NCI-H774 (cell line): ENCODE measurements at places on chromosomes 1 and 21.
A peak's percentile ranks its signal among the peaks of the same experiment; 100 is the strongest.

GRCh38 chr1:73100216-73100615 lies 817.9 kb upstream of the NEGR1 start:
- DNase-seq: no peak

- no peak for DNase-seq
Measured at GRCh38 chr1:242019018-242019417, 20.1 kb upstream of the MAP1LC3C start.

GRCh38 chr1:179310291-179310690 lies 16.7 kb downstream of the SOAT1 start:
- no peak for DNase-seq

GRCh38 chr21:21232320-21232719 lies 234.1 kb downstream of the NCAM2 start:
- DNase-seq: peak; percentile 10

DNA sequence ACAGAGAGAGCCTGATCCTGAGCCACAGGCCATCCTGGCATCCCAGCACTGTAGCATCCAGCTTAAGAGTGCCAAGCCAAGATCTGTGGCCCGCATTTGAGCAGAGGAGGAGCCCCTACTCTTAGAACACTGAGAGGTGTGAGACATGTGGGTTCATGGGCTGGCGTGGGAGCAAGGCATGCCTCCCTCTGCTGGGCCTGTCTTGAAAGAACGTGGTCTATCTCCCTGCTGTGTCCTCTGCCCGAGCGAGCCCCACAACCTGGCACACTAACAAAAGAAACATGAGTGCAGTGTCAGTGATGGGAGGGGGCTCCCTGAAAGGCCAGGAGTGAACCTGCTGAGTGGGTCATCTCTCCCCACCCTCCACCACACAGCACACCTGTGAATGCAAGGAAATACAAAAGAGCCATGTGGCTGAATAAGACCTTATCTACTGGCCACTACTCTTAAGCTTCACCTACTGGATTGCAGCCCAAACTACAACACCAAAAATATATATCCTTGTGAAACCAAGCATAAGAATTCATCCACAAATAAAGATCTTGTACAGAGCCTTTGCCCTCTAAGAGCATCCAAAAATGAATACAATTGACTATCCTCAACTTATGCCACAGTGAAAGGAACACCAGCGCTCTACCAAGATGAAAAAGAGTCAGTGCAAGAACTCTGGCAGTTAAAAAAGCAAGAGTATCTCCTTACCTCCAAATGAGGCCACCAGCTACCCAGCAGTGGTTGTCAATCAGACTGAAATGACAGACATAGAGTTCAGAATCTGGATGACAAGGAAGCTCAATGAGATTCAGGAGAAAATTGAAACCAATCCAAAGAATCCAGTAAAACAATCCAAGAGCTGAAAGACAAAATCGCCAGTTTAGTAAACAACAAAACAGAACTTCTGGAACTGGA lies 259.4 kb upstream of the DAB1 start:
- no peak for DNase-seq

- DNase-seq: no peak
Measured at GRCh38 chr1:173479649-173480048, 2.5 kb downstream of the PRDX6 start.

DNA sequence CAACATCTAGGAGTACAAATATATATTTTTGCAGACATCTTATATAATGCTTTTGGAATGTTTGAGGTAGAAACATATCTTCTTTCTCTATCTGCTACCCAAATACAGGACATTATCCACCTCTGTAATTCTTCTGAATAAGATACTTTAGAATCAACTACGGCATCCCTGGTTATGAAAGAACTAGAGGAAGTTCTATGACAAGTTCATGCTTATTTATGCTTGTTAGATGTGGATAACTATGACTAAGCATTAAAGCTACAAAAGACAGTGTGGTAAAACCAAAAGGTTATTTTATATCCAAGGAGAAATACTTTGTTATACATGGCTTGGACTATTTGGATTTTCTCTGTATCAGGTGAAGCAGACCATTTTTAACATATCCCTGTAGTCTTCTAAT lies 894.0 kb downstream of the KCNT2 start:
- DNase-seq: no peak

DNA sequence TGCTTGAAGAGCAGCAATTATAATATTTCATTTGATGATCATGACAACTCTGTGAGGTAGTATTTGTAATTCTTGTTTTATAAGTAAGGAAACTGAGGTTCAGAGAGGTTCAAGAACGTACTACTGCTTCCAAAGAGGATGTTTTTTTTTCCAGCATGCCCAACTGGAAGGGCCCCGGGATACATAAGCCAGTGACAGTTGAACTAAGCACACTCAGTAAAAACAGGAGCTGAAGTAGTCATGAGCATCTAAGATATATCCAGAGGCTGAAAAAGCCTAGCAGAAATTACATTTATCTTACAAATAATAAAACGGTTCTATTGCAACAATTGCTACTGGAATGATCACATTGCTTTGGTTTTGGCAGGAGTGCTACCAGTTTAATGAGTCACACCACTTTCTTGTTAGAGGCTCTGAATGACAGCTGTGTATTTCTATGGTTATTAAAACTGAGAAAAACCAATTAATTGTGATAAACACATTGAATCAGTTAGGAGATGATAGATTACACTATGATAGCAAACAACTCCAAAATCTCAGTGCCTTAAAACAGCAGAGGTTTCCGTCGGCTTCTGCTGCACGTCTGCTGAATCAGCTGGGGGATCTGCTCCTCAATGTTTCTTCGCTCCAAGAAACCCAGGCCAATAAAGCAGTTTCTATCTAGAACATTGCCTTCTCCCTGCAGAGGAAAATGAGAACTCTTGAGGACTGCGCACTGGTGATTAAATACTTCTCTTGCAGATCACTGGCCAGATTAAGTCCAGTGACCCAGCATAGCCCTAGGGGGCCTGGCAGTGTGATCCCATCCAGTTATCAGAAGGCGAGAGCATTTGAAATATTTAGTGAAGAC lies 522.7 kb downstream of the PLPP3 start:
- no peak for DNase-seq

DNA sequence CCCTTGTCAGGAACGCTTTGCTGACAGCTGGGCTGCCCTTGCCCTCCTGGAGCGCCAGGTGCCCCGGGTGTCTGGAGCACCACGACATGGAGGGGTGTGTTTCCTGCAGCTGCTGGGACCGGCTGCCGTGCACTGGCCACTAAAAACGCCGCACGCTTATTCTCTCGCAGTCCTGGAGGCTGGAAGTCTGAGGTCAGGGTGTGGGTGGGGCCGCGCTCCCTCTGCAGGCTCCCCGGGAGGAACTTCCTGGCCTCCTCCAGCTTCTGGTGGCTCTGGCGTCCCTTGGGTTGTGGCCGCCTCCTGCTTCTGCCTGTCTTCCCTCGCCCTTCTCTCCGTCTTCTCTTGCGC lies 28.0 kb upstream of the PLCH2 start:
- no peak for DNase-seq

- DNase-seq: no peak
Measured at GRCh38 chr1:213526306-213526705, 461.5 kb upstream of the PROX1 start.

GRCh38 chr1:63662056-63662836 lies 69.0 kb downstream of the PGM1 start:
- no peak for DNase-seq

GRCh38 chr1:187383366-187383765 lies 554.6 kb downstream of the PLA2G4A start:
- DNase-seq: no peak

- no peak for DNase-seq
Measured at GRCh38 chr1:46362158-46362557, 21.6 kb downstream of the NSUN4 start.

- DNase-seq: no peak
Measured at GRCh38 chr1:37575692-37576091, 19.0 kb downstream of the DNALI1 start.

DNA sequence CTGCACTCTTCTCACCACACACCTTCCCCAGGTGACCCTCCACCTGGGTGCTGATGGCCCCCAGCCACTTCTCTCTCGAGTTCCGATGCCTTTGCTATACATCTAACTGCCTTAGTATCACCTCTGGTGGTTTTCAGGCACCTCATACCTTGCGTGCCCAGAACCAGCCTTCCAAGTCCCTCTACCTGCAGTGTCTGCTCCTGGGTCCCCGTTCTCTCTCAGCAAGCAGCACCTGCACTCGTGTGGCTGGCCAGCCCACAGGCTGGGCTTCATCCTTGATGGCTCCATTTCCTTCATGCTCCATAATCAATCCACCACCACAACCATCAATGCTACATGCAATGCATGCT lies 49.2 kb upstream of the EDN2 start:
- DNase-seq: no peak

DNA sequence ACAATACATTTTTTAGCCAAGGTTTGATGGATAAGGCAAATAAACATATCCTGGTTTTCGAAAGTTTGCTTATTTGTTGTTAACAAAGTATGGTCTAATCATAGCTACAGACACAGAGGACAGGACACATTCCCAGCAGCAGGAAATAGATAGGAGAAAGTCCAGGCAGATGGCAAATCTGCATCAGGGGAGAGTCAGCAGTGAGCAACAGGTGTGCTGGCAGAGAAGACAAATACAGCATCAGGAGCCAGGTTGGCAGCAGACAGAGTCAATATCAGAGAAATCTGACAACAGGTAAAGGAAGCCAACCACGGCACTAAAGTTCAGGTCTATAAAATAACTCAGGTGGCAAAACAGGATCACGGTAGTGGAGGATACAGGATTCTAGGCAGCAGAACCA lies 210.7 kb upstream of the PTBP2 start:
- DNase-seq: peak; percentile 64

DNA sequence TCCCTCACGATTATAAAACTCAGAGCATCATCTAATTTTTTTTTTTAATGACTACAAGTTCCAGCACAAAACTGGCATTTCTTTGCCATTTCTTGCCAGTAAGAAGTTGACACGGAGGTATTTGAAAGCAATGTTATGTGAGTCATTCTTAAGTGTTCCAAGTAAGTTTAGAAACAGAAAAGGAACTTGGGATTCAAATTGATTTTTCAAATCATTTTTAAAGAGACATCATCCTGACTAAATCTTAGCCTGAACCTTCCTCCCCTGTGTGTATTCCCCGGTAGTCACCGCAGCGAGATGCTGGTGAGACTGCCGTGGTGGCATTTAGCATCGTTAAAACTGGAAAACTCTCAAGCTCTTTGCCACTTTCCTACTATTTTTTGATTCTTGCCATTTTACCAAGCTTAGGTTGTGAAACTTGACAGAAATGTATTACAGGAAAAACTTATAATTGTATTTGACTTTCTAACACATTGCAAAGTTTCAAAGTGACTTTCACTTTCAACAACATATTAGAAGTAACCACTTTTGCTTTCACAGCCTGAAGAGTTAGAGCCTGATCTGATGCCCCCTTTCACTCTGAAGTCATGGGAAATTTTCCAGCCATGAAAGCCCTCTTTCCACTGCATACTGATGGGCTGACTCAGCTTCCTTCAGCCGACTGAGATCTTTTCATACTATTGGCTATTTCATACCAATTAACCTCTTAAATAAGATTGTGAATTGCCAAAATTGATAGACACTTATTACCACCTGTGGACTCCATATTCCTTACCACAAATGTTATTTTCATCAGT lies 61.4 kb downstream of the OLFML2B start:
- no peak for DNase-seq

DNA sequence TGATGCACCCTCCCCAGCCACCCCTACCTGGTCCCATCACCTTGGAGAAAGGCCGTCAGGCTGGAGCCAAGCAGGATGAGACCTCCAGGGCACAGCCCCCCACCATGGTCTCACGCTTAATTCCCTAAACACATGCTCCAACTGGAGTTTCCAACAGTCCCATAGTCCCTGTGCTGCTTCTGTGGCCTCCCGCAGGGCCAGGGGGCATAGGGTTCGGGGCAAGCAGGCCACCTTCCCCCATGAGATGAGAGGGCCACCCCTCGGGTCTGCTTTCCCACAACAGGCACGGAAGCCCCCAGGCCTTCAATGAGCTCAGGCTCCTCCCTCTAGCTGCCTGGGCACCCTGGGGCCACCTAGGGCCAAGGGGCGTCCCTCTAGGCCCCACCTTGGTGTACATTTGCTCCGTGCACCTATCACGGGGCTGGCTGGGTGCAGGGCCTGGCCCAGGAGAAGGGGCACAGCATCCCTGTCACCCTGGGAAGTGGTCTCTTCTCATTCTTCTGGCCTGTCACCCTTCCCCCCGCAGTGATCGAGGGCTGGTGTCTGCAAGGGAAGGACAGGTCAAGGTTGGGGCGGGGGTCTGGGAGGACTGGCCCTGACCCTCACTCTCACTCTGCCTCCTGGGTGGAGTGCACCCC lies 42.4 kb downstream of the TRIM11 start:
- no peak for DNase-seq

GRCh38 chr21:42616941-42617340 lies 36.5 kb upstream of the PDE9A start:
- DNase-seq: no peak

DNA sequence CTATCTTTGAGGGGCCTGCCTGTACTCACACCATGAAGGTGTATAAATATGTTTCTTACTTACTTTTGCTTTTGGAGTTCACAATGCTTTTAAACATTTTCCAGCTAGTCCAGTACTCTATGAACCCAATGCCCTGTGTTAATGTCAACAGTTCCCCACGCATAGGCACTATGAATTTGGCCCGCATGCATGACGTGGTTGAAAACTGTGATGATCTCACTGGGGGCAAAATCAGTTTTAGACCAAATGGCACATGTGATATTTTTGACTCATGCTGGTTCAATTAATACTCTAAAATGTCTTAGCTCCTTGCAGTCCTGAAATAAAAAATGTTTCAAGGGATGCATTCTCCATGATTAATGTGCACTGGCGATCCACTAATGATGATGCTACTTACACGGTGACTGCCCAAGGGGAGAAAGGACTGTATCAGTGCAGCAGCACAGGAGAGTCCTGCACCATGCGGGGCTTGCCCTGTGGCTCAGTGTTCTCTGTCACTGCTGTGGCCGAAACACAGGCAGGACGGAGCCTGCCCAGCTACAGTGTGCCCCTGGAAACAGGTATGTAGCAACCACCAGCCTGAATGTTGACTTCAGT lies 15.7 kb downstream of the FNDC7 start:
- no peak for DNase-seq

DNA sequence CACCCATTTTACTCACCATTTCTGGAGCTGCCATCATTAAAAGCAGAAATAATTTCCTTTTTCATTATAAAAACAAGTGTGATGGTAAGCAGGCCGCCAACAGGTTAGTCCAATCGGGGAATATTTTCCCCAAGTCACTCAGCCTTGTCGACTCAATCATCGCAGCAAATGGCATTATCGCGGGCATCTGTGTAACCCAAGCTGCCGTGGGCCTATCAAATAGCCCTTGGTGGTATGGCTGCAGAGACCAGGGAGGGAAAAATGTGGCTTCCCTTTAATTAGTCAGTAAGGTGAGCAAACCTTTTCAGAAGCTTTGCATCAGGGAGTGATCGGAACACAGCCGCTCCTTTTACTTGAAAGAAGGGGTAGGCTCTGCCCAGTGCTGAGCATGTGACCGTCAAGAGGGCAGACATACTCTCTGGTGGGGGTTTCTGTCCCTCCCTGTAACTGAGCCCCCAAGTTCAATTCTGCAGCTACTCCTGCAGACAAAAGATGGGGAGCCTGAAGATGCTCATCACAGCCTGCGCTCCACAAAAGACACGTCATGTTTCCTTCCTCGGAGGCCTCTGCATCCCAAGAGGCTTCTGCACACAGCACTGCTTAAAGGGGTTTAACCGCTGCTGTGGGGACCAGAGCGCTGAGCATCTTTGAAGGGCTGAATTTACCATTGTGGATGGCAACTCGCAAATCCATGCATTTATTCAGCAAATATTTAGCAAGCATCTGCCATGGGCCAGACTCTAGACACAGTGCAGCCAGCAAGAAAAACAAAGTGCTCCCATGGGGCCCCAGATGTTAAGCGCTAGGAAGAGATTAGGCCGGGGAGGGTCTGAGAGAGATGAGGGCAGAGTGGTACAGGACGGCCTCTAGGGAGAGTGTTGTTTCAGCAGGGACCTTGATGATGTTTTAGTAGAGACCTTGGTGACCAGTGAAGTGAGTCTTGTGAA lies 1.2 kb upstream of the TMPRSS3 start:
- no peak for DNase-seq
